ENCODE measurements at places on chromosomes 13 and 19.

DNA sequence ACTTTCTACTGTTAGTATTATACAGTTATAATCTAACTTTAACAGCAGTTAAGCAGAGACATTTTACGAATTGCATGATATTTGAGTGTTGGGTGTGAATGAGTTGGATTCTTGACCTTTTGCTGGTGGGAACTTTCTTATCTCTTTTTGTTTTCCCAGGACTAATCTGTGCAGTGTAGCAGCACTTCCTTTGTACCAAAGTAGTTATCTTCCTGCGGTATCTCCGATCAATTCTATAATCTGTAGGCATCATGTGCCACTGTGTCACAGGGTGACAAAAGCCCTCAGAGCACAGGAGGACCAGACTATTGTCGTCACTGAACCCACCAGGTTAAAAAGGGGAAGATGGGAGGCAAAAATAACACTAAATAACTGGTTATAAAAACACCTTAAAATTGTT is 823.5 kb downstream of the GPC5 start:
- DNase-seq = no peak

- DNase-seq = no peak
Observed at GRCh38 chr19:4609878-4610511, 29.3 kb upstream of the TNFAIP8L1 start.

GRCh38 chr13:38399535-38399934 is 49.9 kb downstream of the UFM1 start:
- DNase-seq = no peak

- DNase-seq = no peak
Observed at GRCh38 chr13:29508876-29509252, 86.6 kb downstream of the SLC7A1 start.

DNA sequence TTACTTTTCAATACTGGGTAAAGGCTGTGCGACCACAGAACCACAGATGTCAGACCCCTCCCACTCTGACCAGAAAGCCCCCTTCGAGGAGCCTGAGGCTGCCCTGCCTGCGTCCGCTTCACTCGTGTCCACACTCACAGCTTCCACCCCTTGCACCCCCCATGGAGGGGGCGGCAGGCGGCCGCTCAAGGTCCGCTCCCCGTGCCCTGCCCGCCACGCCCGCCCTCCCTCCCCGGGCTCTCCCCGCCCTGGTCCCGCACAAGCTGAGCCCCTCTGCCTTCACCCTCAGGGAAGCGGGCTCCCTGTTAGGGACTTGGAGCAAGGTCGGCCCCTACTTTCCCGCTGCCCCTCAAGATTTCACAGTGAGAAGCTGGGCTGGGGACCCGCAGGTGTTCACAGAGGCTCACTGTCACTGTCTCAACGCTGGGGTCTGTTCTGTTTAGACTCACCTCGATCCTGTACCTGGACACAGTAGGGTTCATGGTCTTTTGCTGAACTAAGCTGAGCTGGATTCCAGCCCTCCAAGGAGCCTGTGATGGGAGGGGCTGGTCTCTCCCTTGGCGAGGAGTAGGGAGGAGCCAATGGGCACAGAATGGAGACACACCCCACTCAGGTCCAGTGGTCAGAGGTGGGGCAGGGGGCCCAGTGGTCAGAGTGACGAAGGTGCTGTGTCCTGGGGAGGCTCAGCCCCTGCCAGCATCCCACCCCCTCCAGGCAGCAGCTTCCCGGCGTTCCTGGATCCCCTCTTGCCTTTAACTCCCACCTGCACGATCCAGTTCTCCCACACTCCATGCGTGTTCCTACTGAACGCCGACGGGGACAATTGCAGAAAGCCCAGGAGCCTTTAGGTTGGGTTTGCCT is 69.5 kb downstream of the SPACA7 start:
- no peak for DNase-seq

- no peak for DNase-seq
Observed at GRCh38 chr13:90238413-90238812, 1109.1 kb upstream of the MIR17HG start.

DNA sequence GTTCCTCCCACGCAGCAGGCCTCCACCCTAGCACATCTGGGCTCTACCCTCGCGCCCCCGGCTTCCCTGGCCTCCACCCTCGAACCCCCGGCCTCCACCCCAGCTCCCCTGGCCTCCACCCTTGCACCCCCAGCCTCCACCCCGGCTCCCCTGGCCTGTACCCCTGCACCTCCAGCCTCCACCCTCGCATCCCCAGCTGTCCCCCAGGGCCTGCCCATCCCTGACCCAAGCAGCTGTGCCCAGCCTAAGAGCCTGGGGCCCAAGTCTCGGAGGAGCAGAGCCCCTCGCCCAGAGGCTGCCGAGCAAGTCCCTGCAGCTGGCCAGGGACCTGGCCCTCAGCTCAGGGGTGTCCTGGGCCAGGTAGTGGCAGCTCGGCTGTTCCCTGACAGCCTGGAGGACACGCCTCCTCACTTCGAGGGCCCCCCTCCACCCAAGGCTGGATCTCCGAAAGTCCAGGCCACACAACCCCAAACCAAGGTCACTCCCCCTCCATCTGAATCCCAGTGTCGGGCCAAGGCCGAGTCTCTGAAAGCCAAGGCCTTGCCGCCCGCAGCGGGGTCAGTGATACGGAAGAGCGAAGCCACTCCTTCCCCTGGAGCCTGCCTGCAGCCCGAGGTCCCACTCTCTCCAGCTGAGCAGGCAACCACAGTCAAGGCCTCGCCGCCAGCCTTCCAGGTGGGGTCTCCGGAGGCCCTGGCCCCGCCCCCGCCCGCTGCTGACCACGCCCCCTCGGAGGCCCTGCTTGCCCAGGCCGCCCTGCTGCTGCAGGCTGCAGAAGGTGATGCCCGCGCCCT is 7.9 kb upstream of the ARHGAP33 start:
- no peak for DNase-seq

DNA sequence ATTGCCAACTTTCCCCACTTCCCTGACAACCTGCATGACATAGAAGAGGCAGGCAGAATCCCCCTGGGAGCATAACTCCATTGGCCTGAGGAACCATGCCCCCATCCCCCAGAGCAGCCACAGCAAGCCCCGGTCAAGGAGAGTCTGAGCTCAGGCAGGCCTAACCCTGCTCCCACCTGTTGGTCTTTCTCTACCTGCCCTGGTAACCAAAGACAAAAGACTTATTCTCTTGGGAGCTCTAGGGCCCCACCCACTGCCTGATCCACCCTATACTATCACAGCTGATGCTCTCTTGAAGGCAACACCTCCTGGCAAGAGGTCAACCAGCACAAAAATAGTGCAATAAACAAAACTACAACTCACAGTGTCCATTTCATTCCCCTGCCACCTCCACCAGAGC is 59.3 kb downstream of the TNFSF13B start:
- no peak for DNase-seq

GRCh38 chr19:31913103-31913661 is 432.2 kb upstream of the ZNF507 start:
- DNase-seq = no peak

- no peak for DNase-seq
Observed at GRCh38 chr19:41995959-41996797, 2.1 kb upstream of the ATP1A3 start.

DNA sequence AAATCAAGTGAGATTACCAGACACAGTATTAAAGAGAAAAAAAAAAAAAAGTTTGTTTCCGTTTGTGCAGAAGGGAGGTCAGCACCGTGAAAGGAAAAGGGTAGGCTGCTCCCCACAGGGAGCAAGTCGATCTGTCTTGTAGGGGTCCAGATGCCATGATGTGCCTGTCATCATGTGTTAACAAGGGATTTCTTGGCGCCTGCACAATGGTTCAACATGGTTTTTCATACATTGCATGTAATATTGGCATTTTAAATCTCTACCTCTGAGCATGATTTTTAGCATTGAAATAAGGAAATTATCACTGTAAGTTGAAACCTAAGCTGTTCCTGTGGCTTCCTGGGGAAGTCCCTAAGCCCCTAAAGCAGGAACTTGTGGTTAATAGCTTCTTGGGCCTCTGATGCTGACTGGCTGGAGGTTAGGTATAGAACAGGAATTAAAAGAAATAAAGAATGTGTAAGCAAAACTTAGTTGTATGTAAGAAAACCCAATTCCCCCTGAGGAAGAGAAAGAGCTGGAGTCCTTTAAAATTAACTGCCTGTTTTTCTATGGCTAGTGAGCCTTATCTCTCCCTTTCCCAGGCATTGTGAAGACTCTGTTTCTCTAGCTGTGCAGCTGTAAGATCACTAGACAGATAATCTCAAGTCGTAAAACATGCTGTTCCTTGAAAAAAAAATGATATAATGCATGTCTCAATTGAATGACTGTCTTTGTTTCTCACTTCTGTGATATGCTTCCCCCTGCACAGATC is 7.4 kb upstream of the FCGBP start:
- peak; percentile 31 for DNase-seq

DNA sequence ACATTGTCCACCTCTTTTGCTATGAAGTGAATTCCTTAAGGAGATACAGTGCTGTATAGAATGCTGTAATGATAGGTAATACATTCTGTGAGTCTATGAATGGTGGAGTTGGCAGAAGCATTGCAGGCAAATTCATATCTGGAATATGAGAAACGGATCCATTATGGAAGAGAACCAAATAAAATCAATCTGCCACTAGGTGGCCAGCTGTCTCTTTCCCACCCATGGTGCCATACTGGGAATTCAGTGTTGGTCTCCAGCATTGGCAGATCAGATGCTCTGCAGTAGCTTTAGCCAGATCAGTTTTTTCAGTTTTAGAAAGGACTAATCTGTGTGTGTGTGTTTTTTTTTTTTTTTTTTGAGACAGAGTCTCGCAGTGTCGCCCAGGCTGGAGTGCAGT is 27.6 kb downstream of the DNAJC3 start:
- no peak for DNase-seq

Measured in activated T-cell treated with anti-CD3 and anti-CD28 coated beads for 4 hours (primary cell).